ENCODE measurements at places on chromosomes 4 and X. TPM values are rescaled to one million over a fixed set of nuclear protein-coding genes. Genes with fewer than 3 reads are reported as not detected.
A peak's percentile ranks its signal among the peaks of the same experiment; 100 is the strongest.

DNA sequence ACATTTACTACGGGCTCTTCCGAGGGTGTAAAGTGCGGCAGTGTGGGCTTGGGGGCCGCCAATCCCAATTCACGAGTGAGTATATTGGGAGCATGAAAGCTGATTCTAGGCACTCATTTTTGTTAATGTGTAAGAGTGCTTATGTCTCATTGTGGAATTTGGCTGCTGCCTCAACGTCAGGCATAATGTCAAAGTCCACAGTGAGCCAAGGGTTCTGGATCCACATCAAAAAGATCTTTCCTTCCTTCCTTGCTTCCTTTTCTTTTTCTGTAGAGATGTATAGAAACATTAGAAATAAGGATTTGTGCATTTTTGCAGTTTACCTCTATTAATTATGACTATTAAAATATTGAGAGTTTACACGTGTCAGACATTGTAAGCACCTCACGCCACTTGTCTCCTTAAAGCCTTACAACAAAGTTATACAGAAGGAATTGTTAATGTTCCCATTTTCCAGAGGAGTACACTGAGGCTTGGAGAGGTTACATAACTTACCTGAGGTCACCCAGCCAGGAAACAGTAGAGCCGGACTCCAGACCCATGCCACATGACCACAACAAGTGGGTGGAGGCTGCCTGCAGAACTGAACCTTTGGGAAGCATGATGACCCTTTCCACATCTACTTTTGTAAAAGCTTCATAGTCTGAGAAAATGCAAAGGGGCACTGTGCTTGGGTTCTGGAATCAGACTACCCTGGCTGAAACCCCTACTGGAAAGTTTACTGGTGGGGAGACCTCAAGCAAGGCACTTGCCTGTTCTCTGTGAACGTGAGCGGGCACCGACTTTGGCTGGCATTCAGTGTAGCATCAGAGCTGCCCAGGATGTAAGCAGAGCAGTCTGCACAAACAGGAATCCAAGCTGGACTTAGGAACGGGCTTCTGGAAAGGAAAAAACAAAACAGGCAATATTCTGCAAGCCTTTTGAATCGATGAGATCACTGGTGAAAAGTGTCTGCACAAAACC is 761 bp downstream of the CLRN2 start:
- H3K4me3 ChIP-seq, result no peak overlapping the region
- peaks cover 6% of the 10 kb centered on the region for H3K27me3 ChIP-seq
- DNase-seq, result no peak
- H3K27ac ChIP-seq, result no peak overlapping the region
- peaks cover 21% of the 10 kb centered on the region for H3K4me1 ChIP-seq
- H3K36me3 ChIP-seq, result no peaks in the 10 kb centered on the region

GRCh38 chr4:176443646-176444409 is 124.1 kb downstream of the SPCS3 start:
- H3K36me3 ChIP-seq, result no peaks in the 10 kb centered on the region
- no peak overlapping the region for H3K4me3 ChIP-seq
- H3K4me1 ChIP-seq, result no peaks in the 10 kb centered on the region
- no peak for DNase-seq
- H3K27me3 ChIP-seq, result peaks cover 1% of the 10 kb centered on the region

DNA sequence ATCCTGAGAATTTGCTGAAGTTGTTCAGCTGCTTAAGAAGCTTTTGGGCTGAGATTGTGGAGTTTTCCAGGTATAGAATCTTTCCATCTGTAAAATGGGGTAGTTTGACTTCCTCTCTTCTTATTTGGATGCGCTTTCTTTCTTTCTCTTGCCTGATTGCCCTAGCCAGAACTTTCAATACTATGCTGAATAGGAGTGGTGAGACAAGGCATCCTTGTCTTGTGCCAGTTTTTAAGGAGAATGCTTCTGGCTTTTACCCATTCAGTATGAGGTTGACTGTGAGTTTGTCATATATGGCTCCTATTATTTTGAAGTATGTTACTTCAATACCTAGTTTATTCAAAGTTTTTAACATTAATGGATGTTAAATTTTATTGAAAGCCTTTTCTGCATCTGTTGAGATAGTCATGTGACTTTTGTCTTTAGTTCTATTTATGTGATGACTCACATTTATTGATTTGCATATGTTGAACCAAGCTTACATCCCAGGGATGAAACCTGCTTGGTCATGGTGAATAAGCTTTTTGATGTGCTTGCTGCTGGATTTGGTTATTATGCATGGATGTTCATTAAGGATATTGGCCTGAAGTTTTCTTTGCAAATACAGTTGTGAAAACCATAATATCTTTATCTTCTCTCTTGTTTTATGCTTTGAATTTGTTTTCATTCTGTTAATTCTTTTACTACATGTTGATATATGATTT is 573.8 kb upstream of the NDST4 start:
- H3K27me3 ChIP-seq, result no peaks in the 10 kb centered on the region
- no peak for DNase-seq
- no peaks in the 10 kb centered on the region for H3K36me3 ChIP-seq
- H3K27ac ChIP-seq, result no peak overlapping the region
- H3K4me3 ChIP-seq, result no peak overlapping the region

DNA sequence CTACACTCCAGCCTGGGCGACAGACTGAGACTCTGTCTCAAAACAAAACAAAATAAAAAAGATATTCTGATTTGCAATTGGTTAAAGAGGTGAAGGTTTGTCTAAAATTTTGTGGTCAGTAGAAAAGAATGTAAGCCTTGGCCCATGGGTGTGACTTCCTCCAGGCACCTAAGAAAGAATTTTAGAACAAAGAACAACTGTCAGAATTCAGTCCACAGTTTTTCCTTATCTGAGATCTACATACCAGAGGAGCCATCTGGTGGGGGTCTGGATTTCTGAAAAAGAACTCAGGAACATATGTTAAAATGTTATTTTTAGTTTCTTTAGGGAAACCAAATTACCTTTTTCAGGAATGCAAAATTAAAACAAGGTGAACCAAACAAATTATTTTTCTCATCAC is 434.1 kb downstream of the ANKRD50 start:
- no peak overlapping the region for H3K4me3 ChIP-seq
- no peaks in the 10 kb centered on the region for H3K36me3 ChIP-seq
- no peak overlapping the region for H3K27ac ChIP-seq
- no peaks in the 10 kb centered on the region for H3K4me1 ChIP-seq
- DNase-seq, result no peak
- H3K27me3 ChIP-seq, result no peaks in the 10 kb centered on the region

DNA sequence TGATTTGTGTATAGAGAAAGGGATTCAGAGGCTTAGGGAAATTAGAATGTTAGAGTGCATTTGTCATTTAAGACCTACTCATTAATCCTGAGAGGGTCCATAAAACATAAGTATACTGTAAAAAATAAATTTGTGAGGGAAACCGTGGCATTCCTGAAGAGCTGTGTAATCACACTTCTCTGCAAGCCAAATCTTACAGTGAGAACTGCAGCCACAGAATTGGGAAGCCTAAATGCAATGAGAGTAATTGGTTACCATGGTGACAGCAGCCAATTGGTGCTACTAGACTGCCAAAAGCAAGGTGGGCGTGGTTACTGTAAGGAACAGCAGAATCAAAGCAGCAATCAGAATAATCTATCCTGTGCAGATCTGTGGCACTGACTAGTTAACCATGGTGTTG is 345.2 kb upstream of the GRID2 start:
- no peaks in the 10 kb centered on the region for H3K27me3 ChIP-seq
- H3K27ac ChIP-seq, result no peak overlapping the region
- H3K36me3 ChIP-seq, result no peaks in the 10 kb centered on the region
- DNase-seq, result no peak

- DNase-seq, result no peak
- no peak overlapping the region for H3K27ac ChIP-seq
- H3K36me3 ChIP-seq, result no peaks in the 10 kb centered on the region
These were observed 19.9 kb downstream of the MID1 start for GRCh38 chrX:10600479-10600878.

- no peak overlapping the region for H3K27ac ChIP-seq
- H3K36me3 ChIP-seq, result no peaks in the 10 kb centered on the region
- H3K4me1 ChIP-seq, result peaks cover 29% of the 10 kb centered on the region
- no peak for DNase-seq
- H3K4me3 ChIP-seq, result no peak overlapping the region
These were observed 1.6 kb upstream of the ANTXR2 start for GRCh38 chr4:80074651-80075050.

DNA sequence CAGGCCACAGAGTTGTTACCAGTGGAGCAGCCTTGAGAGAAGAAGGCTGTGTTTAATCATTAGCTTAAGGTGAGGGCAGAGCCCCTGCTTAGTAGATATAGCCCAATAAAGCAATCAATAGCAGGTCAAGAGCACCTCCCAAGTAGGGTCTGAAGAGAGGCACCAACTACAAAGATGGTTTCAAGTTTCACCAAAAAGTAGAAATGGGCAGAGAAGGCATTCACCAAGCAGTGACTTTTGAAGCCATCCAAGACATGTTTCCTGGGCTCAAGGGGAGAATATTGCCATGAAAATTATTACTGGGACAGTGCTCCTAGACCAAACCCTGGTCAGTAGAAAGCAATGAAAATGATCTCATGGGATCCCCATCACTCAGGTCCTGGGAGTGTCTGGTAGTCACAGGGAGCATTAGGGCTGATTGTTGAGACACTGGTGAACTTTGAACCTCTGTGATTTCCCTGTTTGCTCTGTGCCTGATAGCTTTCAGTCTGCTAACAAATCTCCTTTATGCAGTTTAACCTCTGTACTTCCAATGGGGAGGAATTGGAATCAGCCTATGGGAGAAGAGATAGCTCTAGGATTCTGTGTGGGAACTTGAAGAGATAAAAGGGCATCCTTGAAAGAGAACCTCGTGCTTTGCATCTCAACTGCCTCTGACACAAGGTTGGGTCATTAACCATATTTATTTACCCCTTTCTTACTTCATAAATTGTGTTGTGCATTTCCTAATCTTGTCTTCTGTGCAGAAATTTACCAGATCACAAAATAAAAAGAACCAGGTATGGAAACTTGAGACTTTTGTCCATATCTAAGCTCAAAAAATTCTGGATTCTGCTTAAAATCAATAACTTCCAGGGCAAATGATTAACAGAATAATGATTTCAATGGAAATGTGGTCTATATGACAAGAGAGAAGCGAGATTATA is 9.3 kb upstream of the OTC start:
- no peaks in the 10 kb centered on the region for H3K4me1 ChIP-seq
- H3K36me3 ChIP-seq, result no peaks in the 10 kb centered on the region
- H3K27ac ChIP-seq, result no peak overlapping the region
- H3K27me3 ChIP-seq, result peaks cover 7% of the 10 kb centered on the region
- no peak for DNase-seq

DNA sequence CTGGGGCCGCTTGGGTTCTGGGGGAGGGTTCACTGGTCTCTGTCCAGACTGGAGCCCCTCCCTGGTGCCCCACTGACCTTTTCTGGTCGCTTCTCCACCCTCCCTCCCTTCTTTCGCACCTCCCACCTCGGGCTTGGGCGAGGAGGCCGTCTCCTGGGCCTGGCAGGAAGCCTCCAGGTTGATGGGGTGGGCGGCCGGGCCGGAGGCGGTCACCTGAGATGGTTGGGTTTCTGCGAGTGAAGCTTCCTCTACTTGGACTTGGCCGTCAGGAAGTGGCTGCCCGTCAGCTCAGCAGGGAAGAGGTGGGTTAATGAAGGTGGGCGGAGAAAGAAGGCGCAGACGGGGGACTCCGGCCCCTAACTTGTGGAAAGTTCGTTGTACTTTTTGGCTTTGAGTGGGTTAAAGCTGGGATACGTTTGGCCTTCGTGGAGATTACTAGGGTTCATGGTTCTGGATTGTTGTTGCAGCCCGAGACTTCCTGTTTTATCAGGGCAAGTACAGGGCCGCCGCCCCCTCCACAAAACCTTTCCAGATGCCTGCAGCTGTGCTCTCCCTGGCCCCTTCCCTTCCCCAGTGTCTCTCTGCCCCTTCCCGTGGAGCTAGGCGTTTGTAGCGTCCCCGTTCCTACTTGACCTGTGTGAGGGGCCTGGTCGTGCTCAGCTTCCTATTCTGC is 1.2 kb downstream of the AKAP17A start:
- H3K4me3 ChIP-seq, result peak overlapping the region; percentile 91
- peak; percentile 42 for DNase-seq
- peak overlapping the region; percentile 92 for H3K27ac ChIP-seq

- no peaks in the 10 kb centered on the region for H3K4me1 ChIP-seq
- no peak overlapping the region for H3K4me3 ChIP-seq
- H3K27ac ChIP-seq, result no peak overlapping the region
- no peaks in the 10 kb centered on the region for H3K27me3 ChIP-seq
- no peak for DNase-seq
- no peaks in the 10 kb centered on the region for H3K36me3 ChIP-seq
These were observed 143.6 kb upstream of the FAM47A start for GRCh38 chrX:34275699-34276098.

- H3K4me1 ChIP-seq, result no peaks in the 10 kb centered on the region
- no peak for DNase-seq
- no peak overlapping the region for H3K4me3 ChIP-seq
These were observed 41.9 kb upstream of the FRAS1 start for GRCh38 chr4:78014889-78015886.

DNA sequence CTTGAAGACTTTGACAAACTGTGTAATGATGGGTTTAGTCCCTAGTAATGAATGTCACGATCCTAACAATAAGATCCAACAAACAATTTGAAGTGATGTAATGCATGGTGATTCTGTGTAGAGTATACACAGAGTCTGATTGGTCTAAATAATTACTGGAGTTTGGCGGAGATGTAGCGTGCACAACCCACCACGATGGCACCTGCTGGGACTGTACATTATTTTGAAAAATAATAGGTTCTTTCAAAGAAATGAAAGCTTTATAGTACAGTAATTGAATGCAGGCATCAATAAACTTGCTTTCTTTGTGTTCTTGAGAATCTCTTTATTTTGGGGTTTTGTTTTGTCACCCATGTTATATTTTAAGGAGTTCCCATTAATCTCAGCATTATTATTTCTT is 902.2 kb upstream of the PCDH7 start:
- H3K27me3 ChIP-seq, result no peaks in the 10 kb centered on the region
- no peak overlapping the region for H3K27ac ChIP-seq
- no peaks in the 10 kb centered on the region for H3K4me1 ChIP-seq
- no peak overlapping the region for H3K4me3 ChIP-seq
- DNase-seq, result no peak
- peaks cover 2% of the 10 kb centered on the region for H3K36me3 ChIP-seq

Gene BEND4
- 0.24 TPM for polyA plus RNA-seq

Gene AKAP14
- polyA plus RNA-seq, result not detected

Gene PTCHD1
- not detected for polyA plus RNA-seq

Gene DMP1
- not detected for polyA plus RNA-seq

Gene MAGEA2B
- polyA plus RNA-seq, result not detected

Gene RAB41
- not detected for polyA plus RNA-seq

Gene CT45A9
- not detected for polyA plus RNA-seq

Gene RPL36A
- polyA plus RNA-seq, result 825 TPM

Gene COL25A1
- not detected for polyA plus RNA-seq

Gene TLR3
- polyA plus RNA-seq, result 5.8 TPM

Measured in immature natural killer cell (primary cell).